ENCODE measurements at places on chromosomes 6 and 20.

DNA sequence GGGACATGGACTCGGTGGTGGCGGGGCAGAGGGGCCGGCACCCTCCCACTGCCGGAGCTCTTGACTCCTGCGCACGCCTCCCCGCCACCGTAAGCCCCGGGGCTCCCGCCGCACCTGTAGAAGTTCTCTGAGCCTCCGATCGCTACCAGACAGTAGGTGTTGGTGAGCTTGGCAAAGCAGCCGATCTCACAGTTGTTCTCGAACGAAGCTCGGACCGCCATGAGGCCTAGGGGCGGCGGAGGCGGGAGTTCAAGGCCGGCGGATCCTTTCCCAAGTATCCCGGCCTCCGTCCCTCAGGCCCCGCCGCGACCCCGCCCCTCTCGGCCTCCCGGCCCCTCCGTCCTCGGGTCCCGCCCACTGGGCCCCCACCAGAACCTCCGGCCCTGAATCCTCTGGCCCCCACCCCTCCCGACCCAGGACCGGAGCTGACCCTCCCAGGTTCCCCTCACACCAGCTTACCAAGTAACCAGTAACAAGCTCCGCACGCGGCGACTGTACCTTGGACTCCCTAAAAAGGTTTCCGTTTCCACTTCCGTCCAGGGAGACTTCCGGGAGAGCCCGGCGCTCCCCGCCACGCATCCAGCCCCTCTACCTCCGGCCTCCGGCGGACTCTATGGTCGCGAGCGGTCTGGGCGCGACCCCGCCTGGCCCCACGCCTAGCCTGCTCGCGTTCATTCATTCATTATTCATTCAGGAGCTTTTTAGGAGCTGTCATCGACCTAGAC lies at the start of gene EIF6:
TSS of gene EIF6 (minus strand) at position 506 of the 725 bp plus-strand sequence. CDS start at position 221, 285 bp downstream.
- peak; percentile 64 for DNase-seq

DNA sequence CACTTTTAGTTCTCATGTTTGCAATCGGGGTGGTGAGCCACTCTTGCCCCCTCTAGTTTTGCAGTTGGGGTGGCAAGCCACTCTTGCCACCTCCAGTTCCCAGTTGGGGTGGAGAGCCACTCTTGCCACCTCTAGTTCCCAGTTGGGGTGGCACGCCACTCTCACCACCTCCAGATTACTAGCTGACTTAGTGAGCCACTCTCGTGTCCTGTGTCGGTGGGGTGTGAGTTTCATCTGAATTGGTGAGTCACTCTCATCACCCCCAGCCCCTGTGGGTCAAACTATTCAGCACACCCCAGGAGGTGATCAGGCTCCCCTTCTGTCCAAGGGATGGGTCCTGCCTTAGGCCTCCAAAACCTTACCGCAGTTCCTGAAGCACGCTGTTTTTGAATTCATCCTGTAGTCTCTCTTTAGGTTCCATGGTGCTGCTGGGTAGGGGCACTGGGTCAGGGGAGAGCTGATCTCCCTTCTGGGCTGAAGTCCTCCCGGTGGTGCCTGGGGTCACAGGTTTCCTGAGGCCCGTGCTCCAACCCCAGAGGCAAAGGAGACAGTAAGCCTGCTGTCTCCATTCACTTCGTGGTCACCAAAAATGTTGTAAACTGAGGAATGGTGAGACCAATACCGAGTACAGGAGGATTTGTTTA lies 224.2 kb upstream of the SYNCRIP start:
- DNase-seq: no peak

- peak; percentile 25 for DNase-seq
Measured at GRCh38 chr6:14660806-14661579, 543.4 kb downstream of the CD83 start.

GRCh38 chr20:12264711-12265110 lies 347.0 kb downstream of the BTBD3 start:
- DNase-seq: no peak

GRCh38 chr6:43113431-43114260 lies 37.5 kb downstream of the PTK7 start:
- no peak for DNase-seq
